SJCRH30 (cell line): ENCODE measurements at places on chromosomes 5 and 9. TPM values are rescaled to one million over a fixed set of nuclear protein-coding genes. Genes with fewer than 3 reads are reported as not detected.

- no peak for DNase-seq
These were observed 94.0 kb downstream of the SPATA31D1 start for GRCh38 chr9:82082563-82082962.

GRCh38 chr5:172175263-172175719, 12.7 kb downstream of the STK10 start:
- no peak for DNase-seq

- no peak for DNase-seq
These were observed 17.3 kb downstream of the EXOC3 start for GRCh38 chr5:460273-460625.

Gene IFNK
- total RNA-seq: not detected in 2 replicates

Gene ALDOB
- total RNA-seq: not detected in 2 replicates

DNA sequence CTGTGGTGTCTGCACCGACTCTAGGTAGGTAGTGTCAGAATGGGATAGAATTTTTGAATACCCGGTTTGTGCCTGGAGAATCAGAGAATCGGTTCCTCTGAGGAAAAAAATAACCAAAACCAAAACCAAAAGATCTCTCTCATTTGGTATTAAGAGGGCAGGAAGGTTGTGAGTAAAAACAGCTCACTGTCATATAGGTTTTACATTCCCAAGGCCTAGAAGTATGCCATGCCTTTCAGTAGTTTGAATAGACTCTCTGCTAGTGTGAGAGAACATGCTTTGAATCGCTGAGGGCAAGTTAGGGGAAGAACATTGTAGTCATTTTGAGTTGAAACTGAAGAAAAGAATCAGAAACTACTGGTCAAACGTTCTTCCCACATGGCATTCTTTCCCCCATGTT, 411.4 kb upstream of the CD180 start:
- DNase-seq: no peak

Gene ORM2
- not detected in 2 replicates for total RNA-seq

GRCh38 chr9:134698587-134699342, 57.2 kb downstream of the COL5A1 start:
- peak; percentile 87 for DNase-seq

Gene SLC23A1
- not detected in 2 replicates for total RNA-seq

DNA sequence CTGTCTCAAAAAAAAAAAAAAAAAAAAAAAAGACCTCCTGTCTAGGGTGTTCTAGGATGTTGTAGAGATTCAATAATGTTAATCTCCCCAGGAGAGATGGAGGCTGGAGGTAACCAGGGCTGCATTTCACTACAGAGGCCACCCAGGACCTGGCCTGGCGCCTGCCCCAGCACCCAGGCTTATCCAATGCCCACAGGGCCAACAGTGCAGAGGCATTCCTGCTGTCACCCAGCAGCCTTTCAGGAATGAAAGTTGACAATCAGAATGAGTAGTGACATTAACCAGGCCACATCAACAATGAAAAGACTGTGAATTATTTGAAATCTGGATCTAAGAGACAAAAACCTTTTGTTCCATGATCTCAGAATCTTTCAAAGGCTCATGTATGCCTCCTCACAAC, 36.2 kb upstream of the GABRP start:
- DNase-seq: no peak

GRCh38 chr5:157718519-157718918, 12.7 kb upstream of the THG1L start:
- peak; percentile 83 for DNase-seq

Gene DHFR
- total RNA-seq: 194 and 213 TPM in 2 replicates

DNA sequence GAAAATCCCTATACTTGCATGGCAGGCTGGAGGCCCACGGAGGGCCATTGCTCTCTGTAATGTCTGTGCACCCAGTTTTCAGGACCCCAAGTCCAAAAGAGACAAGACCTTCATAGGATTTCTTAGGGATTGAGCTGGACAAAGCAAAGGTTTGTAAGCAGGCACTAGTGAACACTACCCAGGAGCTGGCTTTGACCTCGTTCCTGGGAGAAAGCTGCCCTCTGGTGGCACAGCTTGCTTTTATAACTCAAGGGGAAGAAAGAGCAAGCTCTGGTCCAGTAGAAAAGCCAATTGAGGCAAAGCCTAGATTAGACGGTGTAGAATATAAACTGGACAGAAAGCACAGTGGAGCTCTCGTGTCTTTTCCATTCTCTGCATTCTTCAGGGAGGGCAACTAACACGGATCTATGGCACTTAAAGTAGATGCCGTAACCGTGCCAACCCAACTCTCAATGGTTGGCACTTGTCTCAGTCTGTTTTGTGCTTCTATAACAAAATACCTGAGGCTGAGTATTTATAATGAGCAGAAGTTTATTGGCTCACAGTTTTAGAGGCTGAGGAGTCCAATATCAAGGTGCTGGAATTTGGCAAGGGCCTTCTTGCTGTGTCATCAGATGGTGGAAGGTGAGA, 7.9 kb downstream of the GABRP start:
- peak; percentile 73 for DNase-seq

Gene NDUFB6
- total RNA-seq: 73.1 and 75.1 TPM in 2 replicates

GRCh38 chr9:4463824-4464223, 26.4 kb upstream of the SLC1A1 start:
- DNase-seq: no peak

Gene BARX1
- not detected in 2 replicates for total RNA-seq

Gene TMOD1
- total RNA-seq: 0.43 and 0.55 TPM in 2 replicates

Gene HRCT1
- total RNA-seq: 0.48 TPM in 1 of 2 replicates, not detected in the other

Gene PCSK1
- total RNA-seq: not detected in 2 replicates

DNA sequence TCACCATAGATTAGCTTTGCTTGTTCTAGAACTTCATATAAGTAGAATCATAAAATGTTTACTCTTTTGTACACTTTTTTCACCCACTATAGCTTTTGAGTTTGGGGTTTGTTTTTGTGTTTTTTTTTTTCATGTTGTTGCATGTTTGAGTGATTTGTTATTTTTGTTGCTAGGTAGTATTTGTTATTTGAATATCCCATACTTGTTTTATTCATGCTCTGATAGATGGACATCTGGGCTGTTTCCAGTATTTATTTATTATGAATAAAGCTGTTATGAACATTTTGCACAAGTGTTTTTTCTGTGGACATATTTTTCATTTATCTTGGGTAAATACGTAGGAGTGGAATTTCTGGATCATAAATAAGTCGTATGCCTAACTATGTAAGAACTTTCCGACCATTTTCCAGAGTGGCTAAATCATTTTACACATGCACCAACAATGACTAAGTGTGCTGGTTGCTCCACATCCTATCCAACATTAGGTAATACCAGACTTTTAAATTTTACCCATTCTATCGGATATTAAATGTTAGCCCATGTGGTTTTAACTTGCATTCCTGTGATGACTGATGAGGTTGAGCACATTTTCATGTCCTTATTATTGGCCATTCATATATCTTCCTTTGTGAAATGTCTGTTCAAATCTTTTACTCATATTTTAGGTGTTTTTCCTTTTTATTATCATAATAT, 69.1 kb upstream of the NR4A3 start:
- no peak for DNase-seq

GRCh38 chr5:31807789-31808540, 169.0 kb downstream of the PDZD2 start:
- DNase-seq: no peak

DNA sequence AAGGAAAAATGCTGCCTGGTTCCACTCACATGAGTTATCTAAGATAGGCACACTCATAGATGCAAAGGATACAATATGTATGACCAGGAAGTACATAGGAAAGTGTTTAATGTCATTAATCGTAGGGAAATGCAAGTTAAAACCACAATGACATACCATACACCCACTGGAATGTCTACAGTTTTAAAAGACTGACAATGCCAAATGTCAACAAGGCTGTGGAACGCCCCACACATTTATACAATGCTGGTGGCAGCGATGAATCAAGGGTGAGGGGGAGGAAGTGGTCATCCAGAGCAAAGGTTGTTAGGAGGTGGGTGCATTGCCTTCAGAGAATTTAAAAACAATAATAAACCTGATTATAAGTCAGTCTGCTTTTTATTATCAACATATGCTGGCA, 437.8 kb downstream of the ARHGEF28 start:
- DNase-seq: peak; percentile 91

DNA sequence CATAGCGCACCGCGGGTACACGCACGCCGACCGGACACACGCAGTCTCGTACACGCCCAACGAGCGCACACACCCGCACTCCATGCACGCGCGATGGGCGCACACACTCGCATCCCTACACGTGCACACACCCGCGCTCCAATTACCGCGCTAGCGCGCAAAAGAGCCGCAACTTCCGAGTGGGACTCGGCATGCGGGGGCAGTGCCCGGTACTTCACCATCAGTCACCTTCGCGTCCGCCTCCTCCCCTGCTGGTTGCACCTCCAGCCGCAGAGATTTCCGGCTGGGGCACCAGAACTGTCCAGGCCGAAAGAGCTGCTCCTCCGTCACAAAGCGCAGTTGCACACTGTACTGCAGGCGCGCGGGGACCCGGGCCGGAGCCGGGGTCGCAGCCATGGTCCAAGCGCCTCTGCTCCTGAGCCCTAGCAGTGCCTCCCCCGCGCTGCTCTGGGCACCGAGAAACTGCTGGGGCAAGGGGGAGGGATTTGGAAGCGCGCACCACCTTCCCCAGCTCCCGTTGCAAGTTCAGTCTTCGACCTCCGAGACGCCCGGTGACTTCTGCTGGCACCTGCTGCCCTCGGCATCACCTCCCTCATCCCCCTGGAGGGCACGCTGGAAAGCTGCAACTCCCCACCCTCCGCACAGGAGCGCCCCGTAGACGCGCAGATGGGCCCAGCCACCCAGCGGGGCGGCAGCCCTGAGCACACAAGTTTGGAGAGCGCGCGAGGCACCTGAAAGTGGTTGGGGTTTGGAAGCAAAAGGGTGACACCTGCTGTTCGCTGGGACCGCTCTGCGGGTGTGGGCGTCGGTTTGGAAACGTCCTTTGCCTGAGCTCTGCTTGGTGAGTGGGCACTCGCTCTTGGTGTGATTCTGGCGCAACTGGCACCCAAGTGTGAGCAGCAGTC, 337.4 kb upstream of the PUM3 start:
- no peak for DNase-seq

DNA sequence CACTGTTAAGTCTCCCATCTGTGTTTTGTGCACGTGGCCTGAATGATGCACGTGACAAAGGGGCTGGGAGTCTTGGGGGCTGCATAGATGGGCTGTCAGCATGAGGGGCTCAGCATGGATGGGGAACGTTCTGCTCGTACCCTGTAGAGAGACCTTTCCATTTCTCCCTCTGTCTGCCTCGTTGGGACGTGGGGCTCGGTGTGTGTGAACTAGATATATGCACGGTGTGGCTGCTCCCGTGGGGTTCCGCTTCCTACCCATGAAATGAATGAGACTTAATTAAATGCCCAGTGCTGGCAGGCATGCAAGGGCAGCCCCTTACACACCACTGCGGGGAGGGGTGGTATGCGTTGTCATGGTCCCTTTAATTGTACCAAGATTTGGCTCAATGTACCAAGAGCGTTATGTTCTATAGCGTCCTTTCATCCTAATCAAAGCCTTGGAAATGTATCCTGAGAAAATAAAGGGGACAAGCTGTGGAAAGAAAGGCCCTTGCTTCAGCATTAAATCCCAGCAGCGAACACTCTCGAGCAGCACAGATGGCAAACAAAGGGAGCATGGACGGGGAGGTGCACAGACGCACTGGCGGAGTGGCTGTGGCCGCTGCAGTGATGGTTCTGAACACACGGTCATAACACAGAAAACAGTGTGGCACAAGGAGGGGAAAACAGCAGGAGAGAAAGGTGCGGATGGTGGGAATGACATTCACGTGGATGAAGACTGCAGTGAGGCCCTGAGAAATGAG, 66.8 kb downstream of the RASGEF1C start:
- no peak for DNase-seq

DNA sequence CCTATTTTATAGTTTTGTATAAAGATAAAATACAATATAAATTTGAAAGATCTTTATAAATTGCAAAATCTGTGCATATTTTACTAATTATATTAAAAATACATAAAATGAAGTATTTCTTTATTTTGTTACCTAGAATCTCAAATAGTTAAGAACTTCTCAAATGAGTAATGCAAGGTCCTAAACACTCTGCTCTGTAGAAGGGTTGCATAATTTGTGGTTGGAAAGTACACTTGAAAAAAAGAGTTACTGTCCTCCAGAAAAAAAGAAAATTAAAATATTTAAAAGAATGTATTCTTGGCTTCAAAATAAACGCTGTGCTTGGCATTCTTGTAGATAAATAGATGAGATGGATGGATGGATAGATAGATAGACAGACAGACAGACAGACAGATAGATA, 428.8 kb upstream of the CDH6 start:
- no peak for DNase-seq

Gene NOXA1
- not detected in 2 replicates for total RNA-seq

Gene C5orf58
- not detected in 2 replicates for total RNA-seq

Gene KCNN2
- total RNA-seq: not detected in 2 replicates

GRCh38 chr5:83092619-83093018, 15.3 kb downstream of the XRCC4 start:
- DNase-seq: no peak

GRCh38 chr5:111493031-111493430, 19.3 kb downstream of the STARD4 start:
- DNase-seq: no peak

Gene HAVCR2
- 0.99 and 1.1 TPM in 2 replicates for total RNA-seq

- peak; percentile 31 for DNase-seq
These were observed 2.6 kb downstream of the CTNNAL1 start for GRCh38 chr9:109010746-109011145.

Gene CBY3
- not detected in 2 replicates for total RNA-seq

Gene S1PR3
- total RNA-seq: not detected in 2 replicates

- peak; percentile 42 for DNase-seq
These were observed 170.0 kb downstream of the AUH start for GRCh38 chr9:91191411-91192380.

Gene SPINK1
- total RNA-seq: not detected in 2 replicates

- DNase-seq: no peak
These were observed 3.7 kb upstream of the CD274 start for GRCh38 chr9:5446451-5447236.

Gene PLAC8L1
- 0.33 TPM in 1 of 2 replicates, not detected in the other for total RNA-seq

Gene SPATA9
- 1.7 and 1.8 TPM in 2 replicates for total RNA-seq

Gene PCDHGA12
- 1.2 and 1.4 TPM in 2 replicates for total RNA-seq
